Kasumi-1 (cell line): ENCODE measurements at places on chromosomes 16 and 17.

DNA sequence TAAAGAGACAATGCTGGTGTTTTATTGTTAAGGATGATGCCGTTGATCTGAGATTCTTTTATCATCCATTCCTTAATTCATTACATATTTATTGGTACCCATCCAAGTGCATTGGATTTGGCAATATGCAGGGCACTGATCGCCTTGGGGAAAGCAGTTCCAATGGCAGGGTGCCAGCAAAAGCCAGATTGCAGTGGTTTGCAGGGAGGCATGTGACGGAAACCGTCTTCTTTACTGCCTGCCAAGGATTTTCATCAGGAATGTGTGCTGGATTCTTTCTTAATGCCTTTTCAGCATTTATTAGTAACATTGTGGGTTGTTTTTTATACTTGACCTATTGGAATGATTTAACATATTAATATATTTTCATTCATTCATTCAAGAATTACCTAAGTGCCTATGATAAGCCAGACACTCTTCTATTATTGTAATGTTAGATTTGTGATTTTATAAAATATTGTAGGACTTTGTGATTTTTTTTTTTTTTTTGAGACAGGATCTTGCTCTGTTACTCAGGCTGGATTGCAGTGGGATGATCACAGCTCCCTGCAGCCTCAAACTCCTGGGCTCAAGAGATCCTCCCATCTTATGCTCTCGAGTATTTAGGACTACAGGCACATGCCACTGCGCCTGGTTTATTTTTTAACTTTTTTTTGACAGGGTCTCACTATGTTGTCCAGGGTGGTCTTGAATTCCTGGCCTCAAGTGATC, 93.4 kb upstream of the TNRC6A start:
- peak; percentile 0 for DNase-seq

DNA sequence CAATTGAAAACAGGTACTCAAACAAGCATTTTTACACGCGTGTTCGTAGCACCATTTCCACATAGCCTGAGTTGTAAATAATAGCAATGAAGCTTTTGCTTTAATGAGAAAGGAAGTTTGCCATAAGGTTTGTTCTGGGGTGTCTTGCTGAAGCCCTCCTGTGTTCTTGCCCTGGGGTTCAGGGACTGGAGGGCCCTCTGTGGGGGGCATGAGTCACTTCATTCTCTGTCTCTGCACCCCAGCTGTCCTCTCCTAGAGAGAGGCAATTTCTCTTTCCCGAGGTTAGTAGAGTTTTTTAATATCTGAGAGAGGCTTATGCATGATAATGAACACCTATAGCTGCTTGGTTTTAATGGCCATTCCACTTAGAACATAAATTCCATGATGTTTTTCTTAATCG, 9.6 kb downstream of the AFMID start:
- no peak for DNase-seq

GRCh38 chr17:38761612-38762011, 9.1 kb downstream of the PSMB3 start:
- peak; percentile 41 for DNase-seq

DNA sequence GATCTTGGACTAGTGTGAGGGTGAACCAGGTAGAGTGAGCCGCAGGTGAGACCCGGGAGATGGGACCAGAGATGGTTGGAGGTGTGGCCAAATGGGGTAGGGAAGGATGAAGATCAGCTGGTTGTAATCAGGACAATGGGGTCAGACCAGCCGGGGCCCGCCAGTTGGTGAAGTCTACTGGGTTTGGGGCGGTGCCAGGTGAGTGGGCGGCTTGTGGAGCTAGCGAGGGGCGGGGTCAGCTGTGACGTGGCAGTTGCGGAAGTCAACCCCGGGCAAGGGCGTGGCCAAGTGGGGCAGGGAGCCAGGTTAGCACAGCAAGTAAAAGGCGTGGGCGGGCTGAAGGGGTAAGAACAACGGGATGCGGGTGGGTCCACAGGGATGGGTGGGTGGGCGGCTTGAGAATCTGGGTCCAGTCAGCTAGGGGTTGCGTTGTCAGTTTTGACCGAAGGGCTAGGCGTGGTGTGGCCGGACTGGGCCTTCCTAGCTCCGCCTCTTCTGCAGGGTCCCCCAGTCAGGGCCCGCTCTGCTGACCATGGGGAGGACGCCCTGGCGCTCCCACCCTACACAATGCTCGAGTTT, 25.5 kb upstream of the ALKBH5 start:
- no peak for DNase-seq

DNA sequence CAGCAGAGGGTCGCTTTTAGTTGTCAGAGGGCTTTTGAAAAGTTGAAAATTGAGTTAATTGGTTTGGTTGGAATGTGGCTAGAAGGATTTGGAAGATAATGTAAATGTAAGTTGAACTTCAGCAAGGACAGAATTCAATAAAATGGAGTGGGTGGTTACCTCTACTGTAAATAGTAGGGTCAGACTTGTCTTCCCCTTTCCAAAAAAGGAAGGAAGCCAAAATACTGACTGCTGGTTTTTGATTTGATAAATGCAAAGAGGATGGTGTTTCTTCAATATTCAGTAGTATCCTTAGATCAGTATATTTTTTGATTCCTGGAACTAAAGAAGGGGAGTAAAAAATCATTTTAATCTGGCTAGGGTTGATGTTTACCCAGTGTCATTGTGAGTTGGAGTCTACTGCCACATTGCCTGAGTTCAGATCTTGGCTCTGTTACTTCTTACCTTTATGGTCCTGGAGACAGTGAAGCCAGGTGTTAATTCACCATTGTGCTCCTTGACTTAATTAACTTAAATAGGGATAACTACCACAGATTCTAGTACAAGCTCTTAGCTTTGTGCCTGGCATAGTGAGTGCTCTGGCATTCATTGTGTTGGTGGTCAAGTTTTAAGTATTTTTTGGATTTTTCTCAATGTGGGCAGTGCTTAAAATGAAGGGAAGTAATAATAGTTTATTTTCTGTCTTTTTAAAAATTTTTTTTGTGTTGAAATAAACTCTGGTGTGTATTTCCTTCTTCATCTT, 4.4 kb downstream of the HAPSTR1 start:
- no peak for DNase-seq

DNA sequence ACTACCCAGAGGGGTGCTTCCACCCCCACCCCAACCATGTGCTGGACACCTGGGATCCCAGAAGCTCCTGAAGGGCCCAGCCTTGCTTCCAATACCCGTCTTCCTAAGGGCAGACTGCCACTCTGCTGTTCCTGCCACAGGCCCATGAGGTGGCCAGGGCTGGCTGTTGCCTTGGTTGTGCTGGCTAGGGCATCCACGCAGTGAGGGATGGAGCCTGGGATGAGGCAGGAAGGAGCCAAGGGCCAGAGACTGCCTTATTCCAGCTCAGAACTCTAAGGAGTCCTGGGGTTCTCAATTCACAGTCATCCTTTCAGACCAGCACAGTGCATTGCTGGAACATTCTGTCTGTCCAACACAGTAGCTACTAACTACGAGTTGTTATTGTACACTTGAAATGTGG, 37.8 kb downstream of the BCO1 start:
- no peak for DNase-seq

DNA sequence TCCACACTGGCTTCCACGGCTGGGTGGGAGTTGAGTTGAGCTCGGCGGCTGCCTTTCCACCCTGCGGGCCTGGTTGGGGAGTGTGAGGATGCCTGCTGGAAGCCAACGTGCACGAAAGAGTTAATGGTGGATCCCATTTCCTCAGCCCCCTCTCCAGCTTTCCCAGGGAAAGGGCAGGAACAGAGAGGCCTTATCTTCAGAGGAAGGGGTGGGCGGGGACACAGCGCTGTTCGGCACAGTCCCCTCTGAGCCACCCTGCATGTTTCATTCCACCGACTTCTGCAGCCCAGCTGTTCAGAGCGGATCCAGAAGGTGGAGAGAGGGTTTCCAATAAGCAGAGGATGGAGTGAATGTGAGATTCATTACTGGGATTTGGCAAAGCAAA, 295.3 kb downstream of the SEC14L1 start:
- no peak for DNase-seq
